CD8-positive, alpha-beta memory T cell (primary cell): ENCODE measurements at places on chromosomes 4 and X.

DNA sequence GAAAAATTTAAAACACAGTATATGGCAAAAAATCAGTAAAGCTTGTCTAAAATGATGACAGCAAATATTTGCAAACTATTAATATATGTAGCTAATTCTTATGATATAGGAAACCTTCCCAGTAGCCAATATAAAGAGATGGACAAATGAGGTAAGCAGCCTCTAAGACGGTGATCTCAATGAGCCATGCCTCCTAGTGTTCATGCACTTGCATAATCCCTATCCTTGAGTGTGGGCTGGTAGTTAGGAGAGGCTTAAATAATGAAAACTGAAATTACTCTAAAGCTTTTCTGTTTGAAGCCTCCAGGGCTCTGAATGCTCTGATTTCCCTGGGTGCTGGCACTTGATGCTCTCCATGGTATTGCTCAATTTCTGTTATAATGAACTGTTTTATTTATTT lies 24.6 kb upstream of the ARMCX4 start:
- H3K4me3 ChIP-seq: no peak overlapping the region
- no peaks in the 10 kb centered on the region for H3K27me3 ChIP-seq
- H3K36me3 ChIP-seq: no peaks in the 10 kb centered on the region

GRCh38 chr4:41022116-41022515 lies 192.2 kb downstream of the APBB2 start:
- no peak overlapping the region for H3K27ac ChIP-seq
- no peak overlapping the region for H3K4me3 ChIP-seq
- no peaks in the 10 kb centered on the region for H3K27me3 ChIP-seq
- DNase-seq: no peak

GRCh38 chr4:1169691-1170096 lies 2.7 kb downstream of the SPON2 start:
- no peak overlapping the region for H3K27ac ChIP-seq
- no peak for DNase-seq
- peaks cover 12% of the 10 kb centered on the region for H3K27me3 ChIP-seq
- H3K4me3 ChIP-seq: no peak overlapping the region
- H3K4me1 ChIP-seq: peaks cover 25% of the 10 kb centered on the region

DNA sequence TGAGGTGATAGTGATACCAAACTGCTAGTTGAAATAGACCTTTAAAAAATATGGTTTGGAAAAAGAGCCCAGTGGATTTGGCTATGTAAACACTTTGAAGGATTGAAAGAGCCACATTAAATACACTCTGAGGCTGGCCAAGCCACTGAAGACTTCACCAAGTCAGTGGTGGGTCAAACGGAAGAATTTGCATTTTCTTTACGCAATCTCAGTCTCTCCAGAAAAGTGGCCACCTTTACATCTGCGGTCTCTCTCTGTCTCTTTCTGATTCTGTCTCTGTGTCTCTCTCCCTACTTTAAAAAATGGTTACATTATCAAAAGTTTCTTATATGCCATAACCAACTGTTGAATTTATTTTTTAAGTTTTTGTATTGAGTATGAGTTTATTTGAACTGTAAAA lies 651.2 kb upstream of the PITX2 start:
- H3K27me3 ChIP-seq: no peaks in the 10 kb centered on the region
- H3K27ac ChIP-seq: no peak overlapping the region
- no peak for DNase-seq

DNA sequence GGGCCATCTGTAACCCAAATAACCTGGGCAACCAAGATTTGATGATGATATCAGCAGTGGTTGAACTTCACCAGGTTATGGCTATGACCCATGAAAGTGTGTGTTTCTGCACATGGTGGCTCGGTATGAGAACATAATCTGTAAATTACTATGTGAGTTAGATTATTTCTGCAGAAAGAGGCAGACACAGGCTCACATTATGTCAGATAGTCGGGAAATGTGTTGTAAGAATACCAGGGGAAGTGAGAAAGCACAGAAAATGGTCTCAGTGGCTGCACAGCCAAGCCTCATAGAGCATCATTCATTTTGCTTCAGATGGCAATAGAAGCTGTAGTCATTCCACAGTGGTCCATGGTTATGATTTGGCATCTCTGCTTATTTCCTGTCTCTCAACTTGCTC lies 63.0 kb upstream of the RBPJ start:
- H3K4me3 ChIP-seq: no peak overlapping the region
- no peaks in the 10 kb centered on the region for H3K36me3 ChIP-seq
- H3K27ac ChIP-seq: no peak overlapping the region
- no peak for DNase-seq

GRCh38 chrX:53639257-53639656 lies 47.3 kb downstream of the HUWE1 start:
- no peaks in the 10 kb centered on the region for H3K4me1 ChIP-seq
- peaks cover 4% of the 10 kb centered on the region for H3K36me3 ChIP-seq
- no peak overlapping the region for H3K4me3 ChIP-seq
- no peak for DNase-seq
- no peaks in the 10 kb centered on the region for H3K27me3 ChIP-seq

GRCh38 chrX:39067866-39068265 lies 266.6 kb downstream of the MID1IP1 start:
- H3K4me1 ChIP-seq: no peaks in the 10 kb centered on the region
- H3K27ac ChIP-seq: no peak overlapping the region
- H3K27me3 ChIP-seq: no peaks in the 10 kb centered on the region

DNA sequence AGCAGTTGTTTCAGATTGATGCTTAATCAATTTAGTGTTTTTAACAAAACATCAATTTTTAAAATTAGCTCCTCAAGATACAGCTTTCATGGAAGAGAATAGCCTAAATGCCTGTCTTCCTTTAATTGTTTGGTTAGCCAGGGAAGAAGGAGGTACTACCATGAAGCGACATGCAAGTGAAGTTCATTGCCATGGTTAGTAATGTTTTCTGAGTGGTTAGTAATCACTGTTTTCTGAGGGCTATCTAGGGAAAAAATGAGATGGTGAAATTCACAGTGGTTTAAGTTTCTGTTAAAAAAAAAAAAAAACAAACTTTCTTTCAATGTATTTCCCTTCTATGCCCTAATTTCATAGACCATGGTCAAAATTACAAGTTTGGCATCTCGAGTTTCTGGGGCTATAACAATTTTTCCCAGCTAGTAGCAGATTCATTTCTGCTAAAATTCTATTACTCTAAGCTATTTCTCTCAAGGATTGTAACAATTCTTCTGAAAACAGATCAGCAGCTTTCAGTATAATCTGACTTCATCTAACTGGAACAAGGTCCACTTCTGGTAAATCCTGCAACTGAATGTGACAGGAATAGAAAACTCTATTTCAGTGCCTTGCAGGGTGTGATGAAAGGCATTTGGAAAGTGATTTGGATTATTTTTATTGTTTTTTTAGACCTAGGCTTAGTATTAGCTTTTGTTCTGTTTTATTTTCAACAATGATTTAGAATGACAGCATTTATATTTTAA lies 157.0 kb downstream of the PCDH18 start:
- H3K4me3 ChIP-seq: no peak overlapping the region
- H3K4me1 ChIP-seq: no peaks in the 10 kb centered on the region
- DNase-seq: no peak
- no peaks in the 10 kb centered on the region for H3K27me3 ChIP-seq
- H3K27ac ChIP-seq: no peak overlapping the region
- no peaks in the 10 kb centered on the region for H3K36me3 ChIP-seq

DNA sequence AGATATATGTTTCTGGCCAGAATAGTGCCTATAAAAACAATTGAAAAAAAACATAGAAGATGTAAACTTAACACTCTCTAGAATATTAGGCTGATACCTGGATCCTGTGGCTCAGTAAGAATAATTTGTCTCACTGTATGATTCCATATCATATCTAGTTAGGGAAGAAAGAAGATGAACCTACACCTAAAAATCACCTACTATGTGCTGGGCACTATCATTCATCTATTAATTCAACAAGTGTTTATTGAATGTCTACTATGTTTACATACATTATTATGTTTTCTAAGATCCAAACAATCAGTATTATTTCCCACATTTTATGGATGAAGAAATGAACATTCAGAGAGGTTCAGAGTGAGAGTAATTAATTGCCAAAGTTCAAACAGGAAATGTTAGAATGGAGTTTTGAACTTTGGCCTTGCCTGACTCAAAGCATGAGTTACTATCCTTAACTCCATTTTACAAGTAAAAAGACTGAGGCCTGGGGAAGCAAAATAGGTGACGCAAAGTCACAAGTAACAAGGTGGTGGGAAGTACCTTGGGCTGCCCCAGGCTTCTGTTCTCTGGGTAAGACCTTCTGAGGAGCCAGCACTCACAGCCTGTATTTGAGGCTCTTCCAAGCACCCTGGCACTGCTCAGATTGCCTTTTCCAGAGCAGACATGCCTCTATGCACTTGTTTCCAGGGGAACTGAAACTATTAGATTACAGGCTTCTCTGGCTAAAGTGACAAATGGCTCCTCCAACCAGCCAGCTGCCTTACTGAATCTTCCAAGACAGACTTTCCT lies 111.1 kb upstream of the ACSL4 start:
- no peak for DNase-seq
- H3K36me3 ChIP-seq: no peaks in the 10 kb centered on the region
- no peaks in the 10 kb centered on the region for H3K4me1 ChIP-seq
- no peak overlapping the region for H3K27ac ChIP-seq

- no peaks in the 10 kb centered on the region for H3K36me3 ChIP-seq
- no peaks in the 10 kb centered on the region for H3K4me1 ChIP-seq
- no peak overlapping the region for H3K27ac ChIP-seq
- H3K4me3 ChIP-seq: no peak overlapping the region
- no peak for DNase-seq
These were observed 2733.7 kb downstream of the PCDH7 start for GRCh38 chr4:33453916-33454315.

DNA sequence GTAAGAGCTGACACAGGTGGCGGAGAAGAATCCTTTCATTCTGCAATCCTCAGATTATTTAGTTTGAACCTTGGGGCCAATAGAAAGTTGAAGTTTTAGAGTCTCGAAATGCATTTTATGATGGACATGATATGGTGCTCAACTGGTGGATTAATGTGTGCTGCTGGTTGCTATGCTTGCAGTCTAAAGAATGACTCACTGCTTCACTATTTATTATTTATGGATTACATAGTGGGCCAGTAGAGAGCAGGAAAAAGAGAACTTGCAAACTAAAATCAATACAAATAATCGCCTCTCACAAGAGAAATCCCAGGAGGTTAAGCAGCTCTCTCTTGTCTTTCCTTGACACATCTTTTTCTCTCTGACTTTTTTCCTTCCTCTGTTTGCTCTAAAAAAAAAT lies 2326.8 kb upstream of the AGA start:
- no peak overlapping the region for H3K4me3 ChIP-seq
- no peaks in the 10 kb centered on the region for H3K36me3 ChIP-seq
- H3K27ac ChIP-seq: no peak overlapping the region

- no peaks in the 10 kb centered on the region for H3K4me1 ChIP-seq
- H3K4me3 ChIP-seq: no peak overlapping the region
- no peaks in the 10 kb centered on the region for H3K27me3 ChIP-seq
- no peak for DNase-seq
- H3K36me3 ChIP-seq: no peaks in the 10 kb centered on the region
- no peak overlapping the region for H3K27ac ChIP-seq
These were observed 77.7 kb downstream of the PDK3 start for GRCh38 chrX:24542756-24543155.

- peak overlapping the region; percentile 55 for H3K27ac ChIP-seq
- H3K4me1 ChIP-seq: peaks cover 31% of the 10 kb centered on the region
- H3K4me3 ChIP-seq: peak overlapping the region; percentile 61
- no peaks in the 10 kb centered on the region for H3K27me3 ChIP-seq
- DNase-seq: no peak
These were observed 2.3 kb downstream of the IRF2 start for GRCh38 chr4:184471881-184472613.

- H3K27ac ChIP-seq: no peak overlapping the region
- no peaks in the 10 kb centered on the region for H3K4me1 ChIP-seq
- no peaks in the 10 kb centered on the region for H3K36me3 ChIP-seq
- no peaks in the 10 kb centered on the region for H3K27me3 ChIP-seq
- H3K4me3 ChIP-seq: no peak overlapping the region
These were observed 93.9 kb downstream of the QDPR start for GRCh38 chr4:17418010-17418409.

DNA sequence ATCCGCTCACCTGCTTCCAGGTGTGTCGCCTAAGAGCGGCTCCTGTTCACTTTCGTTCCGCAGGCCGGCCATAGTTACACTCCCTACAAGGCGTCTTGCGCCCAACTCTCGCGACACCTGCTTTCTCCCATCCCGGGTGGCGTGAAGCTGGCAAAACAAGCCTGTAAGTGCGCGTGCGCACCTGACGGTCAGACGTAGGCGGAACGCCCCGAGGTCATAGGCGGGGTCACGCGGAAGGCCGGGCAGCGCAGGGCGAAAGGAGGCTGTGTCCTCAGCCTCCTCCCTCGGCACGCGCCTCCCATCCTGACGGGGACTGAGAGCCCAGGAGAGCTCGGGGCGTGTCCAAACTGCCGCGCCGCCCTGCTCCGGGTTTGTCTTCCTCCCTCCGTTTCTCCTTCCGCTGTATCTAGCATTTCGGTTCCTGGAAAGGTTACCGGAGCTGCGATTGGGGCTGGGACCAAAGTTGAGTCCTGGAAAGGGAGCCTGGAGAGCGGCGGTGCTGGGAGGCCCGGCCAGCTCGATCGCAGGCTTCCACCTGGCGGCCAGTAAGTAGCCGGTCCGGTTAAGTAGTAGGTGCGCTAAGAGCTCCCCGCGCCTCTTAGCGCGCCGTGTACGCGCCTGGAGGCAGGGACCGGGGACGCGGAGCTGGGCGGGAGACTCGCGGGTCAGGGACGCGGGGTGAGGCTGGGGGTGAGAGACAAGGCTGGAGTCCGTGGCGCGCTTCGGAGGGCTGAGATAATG lies at the start of the genes ABHD18 and MFSD8:
TSS of gene ABHD18 (plus strand) at position 345 of the 741 bp plus-strand sequence. CDS start 17,550 bp downstream, outside the sequence.
TSS of gene MFSD8 (minus strand) at position 112 of the 741 bp plus-strand sequence. CDS start at position 72, 40 bp downstream.
- H3K36me3 ChIP-seq: no peaks in the 10 kb centered on the region
- peaks cover 18% of the 10 kb centered on the region for H3K4me1 ChIP-seq
- peak within 1 kb of the TSS; percentile 100 for H3K4me3 ChIP-seq
- peak; percentile 98 for DNase-seq
- peak within 1 kb of the TSS; percentile 98 for H3K27ac ChIP-seq

DNA sequence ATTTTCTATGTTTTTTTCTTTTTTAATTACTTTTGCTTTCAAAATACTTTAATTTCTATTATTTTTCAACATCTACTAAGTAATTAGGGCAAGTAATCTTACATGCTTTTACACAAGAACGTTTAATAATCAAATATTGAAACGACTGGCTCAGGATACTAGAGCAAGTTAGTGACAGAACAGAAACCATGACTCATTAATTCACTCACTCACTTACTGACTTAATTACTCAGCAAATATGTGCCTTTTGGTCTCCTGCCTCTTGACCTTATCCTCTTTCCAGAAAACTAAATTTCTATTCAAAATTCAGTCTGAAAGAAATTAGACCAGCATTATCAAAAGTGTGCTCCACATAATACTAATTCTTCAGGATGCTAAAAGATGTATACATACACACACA lies 314.9 kb upstream of the TEX13C start:
- H3K4me3 ChIP-seq: no peak overlapping the region
- H3K27me3 ChIP-seq: no peaks in the 10 kb centered on the region
- no peak overlapping the region for H3K27ac ChIP-seq
- H3K4me1 ChIP-seq: no peaks in the 10 kb centered on the region
- no peak for DNase-seq
- no peaks in the 10 kb centered on the region for H3K36me3 ChIP-seq

- DNase-seq: no peak
- no peaks in the 10 kb centered on the region for H3K27me3 ChIP-seq
- no peaks in the 10 kb centered on the region for H3K4me1 ChIP-seq
These were observed 37.9 kb upstream of the OTUD4 start for GRCh38 chr4:145218251-145218650.

- H3K4me3 ChIP-seq: no peak overlapping the region
- no peaks in the 10 kb centered on the region for H3K36me3 ChIP-seq
- H3K4me1 ChIP-seq: no peaks in the 10 kb centered on the region
- no peak for DNase-seq
- H3K27ac ChIP-seq: no peak overlapping the region
- no peaks in the 10 kb centered on the region for H3K27me3 ChIP-seq
These were observed 52.8 kb upstream of the ANKRD17 start for GRCh38 chr4:73311428-73311827.
